ENCODE measurements at places on chromosomes 2 and 18.

DNA sequence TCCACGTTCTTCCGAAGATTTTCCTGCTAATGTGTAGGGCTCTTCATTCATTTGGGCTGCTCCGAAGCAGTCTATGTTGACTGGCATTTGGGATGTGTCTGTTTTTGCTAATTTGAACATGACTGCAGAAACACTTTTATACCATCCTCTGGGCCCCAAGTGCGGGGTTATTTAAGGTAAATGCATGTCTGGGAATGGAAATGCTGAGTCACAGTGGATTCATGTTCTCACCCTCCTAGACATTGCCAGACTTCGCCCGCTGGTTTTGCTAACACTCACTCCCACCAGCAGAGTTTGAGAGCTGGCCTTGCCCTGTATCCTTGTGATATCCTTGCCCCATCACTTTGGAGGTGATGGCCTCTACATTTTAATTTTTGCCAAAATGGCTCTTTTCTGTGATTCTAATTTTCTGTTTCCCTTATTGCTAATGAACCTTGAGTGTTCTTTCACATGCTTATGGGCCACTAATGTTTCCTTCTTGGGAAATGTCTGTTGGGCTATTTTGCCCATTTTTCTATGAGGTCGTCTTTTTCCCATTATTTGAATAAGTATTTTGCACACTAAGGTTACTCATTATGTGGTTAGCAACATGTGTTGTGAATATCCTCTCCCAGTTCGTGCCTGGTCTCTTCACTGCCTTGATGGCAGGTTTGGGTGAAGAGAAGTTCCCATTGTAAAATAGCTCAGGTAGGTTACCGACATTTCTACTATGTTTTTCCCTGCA, 204.1 kb downstream of the GLI2 start:
- no peak for DNase-seq
- no peak overlapping the region for H3K27ac ChIP-seq
- H3K36me3 ChIP-seq = no peaks in the 10 kb centered on the region

DNA sequence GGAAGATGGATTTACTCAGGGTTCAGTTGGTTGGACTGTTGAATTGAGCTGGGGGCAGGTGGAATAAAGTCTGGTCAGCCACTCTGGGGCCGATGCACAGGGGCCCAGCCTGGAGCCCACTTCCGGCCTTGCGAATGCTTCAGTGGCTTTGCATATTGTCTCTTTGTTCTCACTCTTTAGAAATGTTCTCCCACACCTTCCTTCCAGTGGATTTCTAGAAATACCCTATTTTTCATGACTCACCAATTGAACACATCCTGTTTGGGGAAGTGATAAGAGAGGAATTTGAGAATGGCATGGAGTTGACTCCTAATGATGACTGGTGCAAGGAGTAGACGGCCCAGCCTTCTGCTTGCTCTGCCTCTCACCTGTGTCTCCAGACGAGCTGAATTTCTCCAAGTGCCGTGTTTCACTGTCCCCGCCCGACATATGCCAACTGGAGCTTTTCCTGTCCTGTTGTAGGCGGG, 28.1 kb downstream of the ASAP2 start:
- H3K4me1 ChIP-seq = peaks cover 78% of the 10 kb centered on the region
- H3K27me3 ChIP-seq = no peaks in the 10 kb centered on the region
- no peak overlapping the region for H3K4me3 ChIP-seq

DNA sequence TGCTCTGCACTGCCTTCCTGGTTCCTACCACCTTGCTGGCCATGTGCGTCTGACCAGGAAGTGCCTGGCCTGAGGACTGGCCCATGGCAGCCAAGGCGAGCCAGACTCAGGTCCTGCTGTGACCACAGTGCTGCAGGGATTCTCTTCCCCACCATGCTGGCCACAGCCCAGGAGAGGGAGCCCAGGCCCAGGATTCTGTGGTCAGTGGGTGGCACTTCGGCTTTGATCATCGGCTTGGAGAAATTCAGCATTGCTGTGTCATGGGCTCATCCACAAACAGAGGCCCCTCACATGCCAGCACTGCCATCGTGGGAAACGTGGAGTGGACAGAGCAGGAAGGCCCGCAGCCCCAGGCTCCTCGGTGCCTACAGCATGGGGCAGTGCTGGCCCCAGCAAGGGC, 211.6 kb downstream of the SEPTIN10 start:
- no peak overlapping the region for H3K4me3 ChIP-seq
- DNase-seq = no peak
- H3K27ac ChIP-seq = no peak overlapping the region
- no peaks in the 10 kb centered on the region for H3K27me3 ChIP-seq
- no peaks in the 10 kb centered on the region for H3K4me1 ChIP-seq

- H3K27me3 ChIP-seq = no peaks in the 10 kb centered on the region
- peak overlapping the region; percentile 98 for H3K27ac ChIP-seq
- peaks cover 33% of the 10 kb centered on the region for H3K4me1 ChIP-seq
- H3K4me3 ChIP-seq = peak overlapping the region; percentile 74
Measured at GRCh38 chr2:218395456-218395825, 4.2 kb upstream of the CTDSP1 start.

DNA sequence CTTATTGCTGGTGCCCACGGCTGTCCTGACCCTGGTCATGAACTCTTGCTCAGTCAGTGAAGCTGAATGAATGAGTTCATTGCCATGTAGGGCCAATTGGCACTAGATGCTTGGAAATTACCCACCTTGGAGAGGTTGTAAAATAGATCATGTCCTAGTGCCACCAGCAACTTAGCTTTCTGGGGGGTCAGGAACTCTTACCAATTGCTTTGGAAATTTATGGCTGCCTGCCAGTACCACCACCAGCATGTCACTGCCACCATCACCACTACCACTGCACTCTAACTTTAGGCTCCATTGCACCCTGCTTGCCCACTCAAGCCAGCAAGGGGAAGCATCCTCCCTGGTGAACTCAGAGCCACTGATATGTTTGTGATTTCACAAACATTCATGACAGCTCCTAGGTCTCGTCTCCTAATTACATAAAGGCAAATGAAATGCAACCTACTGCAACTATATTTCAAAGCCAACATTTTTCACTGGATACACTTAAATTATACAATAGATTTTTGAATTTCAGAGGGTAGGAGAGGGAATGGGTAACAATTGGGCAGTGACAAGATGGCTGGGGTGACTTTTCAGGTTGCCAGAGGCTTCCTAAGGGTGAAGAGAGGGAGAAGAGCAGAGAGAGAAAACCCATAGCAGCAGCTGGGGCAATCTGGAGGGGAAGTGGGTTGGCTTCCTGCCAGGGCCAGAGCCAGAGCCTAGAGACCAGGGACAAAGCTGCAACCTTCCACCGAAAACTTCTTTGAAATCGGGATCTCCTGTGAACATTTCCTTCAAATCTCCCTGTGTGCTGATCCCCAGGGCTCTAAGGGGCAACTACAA, 3.5 kb upstream of the EMILIN1 start:
- no peak overlapping the region for H3K4me3 ChIP-seq
- no peaks in the 10 kb centered on the region for H3K27me3 ChIP-seq
- no peaks in the 10 kb centered on the region for H3K36me3 ChIP-seq
- H3K27ac ChIP-seq = peak overlapping the region; percentile 92
- peak; percentile 74 for DNase-seq

DNA sequence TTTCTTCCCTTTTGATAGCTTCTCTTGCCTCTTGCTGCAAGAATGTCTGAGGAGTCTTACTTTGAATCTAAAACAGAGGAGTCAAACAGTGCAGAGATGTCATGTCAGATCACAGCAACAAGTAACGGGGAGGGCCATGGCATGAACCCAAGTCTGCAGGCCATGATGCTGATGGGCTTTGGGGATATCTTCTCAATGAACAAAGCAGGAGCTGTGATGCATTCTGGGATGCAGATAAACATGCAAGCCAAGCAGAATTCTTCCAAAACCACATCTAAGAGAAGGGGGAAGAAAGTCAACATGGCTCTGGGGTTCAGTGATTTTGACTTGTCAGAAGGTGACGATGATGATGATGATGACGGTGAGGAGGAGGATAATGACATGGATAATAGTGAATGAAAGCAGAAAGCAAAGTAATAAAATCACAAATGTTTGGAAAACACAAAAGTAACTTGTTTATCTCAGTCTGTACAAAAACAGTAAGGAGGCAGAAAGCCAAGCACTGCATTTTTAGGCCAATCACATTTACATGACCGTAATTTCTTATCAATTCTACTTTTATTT, 133.5 kb upstream of the CDCA7 start:
- H3K27me3 ChIP-seq = no peaks in the 10 kb centered on the region
- H3K27ac ChIP-seq = no peak overlapping the region
- H3K4me3 ChIP-seq = no peak overlapping the region
- no peaks in the 10 kb centered on the region for H3K36me3 ChIP-seq

GRCh38 chr2:188159484-188159883, 132.2 kb upstream of the GULP1 start:
- no peak overlapping the region for H3K4me3 ChIP-seq
- H3K4me1 ChIP-seq = no peaks in the 10 kb centered on the region
- no peaks in the 10 kb centered on the region for H3K36me3 ChIP-seq

DNA sequence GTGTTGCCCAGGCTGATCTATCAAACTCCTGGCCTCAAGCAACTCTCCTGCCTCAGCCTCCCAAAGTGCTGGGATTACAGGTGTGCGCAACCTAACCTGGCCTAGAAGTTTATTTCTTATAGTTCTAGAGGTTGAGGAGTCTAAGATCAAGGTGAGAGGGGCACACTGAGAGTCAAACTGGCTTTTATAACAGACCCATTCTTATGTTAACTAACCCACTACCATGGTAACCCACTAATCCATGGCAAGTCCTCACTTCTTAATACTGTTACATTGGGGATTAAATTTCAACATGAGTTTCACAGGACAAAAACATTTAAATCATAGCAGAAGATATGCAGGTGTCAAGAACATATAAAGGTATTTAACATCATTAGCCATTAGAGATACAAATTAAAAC, 50.6 kb downstream of the MDH1 start:
- H3K4me1 ChIP-seq = no peaks in the 10 kb centered on the region
- no peak overlapping the region for H3K4me3 ChIP-seq
- no peaks in the 10 kb centered on the region for H3K27me3 ChIP-seq

DNA sequence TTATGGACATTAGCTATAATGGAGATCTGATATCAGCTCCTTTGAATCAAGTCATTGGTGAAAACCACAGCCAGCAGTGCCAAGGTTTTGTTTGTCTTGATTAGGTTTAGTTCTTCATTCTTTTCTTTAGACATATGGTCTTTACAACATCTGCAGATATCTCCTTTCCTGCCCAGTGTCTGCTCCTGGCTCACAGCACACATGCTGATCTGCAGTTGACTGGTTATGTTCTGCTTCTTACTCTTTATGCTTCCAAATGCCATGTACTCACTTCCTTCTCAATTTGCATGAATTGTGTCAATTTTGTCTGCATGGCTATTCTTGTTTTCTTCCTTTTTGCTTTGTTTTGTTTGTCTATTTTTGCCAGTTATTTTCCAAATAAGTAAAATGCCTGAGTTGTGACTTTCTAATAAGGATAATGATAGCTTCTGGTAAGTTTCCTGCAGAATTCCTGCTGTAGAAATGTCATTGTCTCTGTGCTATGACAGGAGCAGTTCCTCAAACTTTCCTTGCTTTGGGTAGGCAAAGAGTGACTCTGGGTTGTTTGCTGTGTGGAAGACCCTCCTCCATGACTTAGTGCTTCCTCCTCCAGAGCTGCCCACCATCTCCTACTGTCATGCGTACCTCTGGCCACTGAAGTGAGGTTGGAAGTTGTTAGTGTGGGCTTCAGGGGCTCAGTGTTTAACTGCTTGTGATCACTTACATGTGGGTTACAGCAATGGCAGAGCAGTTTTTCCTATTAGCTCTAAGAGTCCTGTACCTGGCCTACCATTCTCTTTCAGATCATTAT, 8.2 kb downstream of the ARHGAP25 start:
- no peak overlapping the region for H3K4me3 ChIP-seq
- H3K27ac ChIP-seq = peak overlapping the region; percentile 57
- no peaks in the 10 kb centered on the region for H3K36me3 ChIP-seq

GRCh38 chr2:127047054-127047453, 59.9 kb downstream of the BIN1 start:
- no peak overlapping the region for H3K4me3 ChIP-seq
- no peaks in the 10 kb centered on the region for H3K27me3 ChIP-seq
- H3K4me1 ChIP-seq = no peaks in the 10 kb centered on the region
- H3K27ac ChIP-seq = no peak overlapping the region
- peaks cover 6% of the 10 kb centered on the region for H3K36me3 ChIP-seq

DNA sequence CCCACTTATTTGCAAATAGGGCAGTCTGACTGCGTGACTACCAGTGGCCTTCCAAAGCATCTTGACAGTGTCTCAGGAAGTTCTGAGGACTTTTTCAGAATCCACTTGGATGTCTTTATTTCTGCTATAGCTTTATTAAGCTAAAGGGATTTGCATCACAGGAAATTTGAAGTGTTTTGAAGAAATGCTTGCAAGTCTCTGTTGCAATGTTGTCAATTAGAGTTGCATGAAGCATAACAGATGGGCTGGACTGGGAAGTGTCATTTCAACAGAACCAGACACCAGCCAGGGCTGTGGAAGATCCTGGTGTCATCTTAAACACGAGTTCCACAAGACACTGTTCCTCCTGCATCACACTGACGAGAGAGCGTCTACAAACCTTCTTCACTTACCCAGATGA, 224.5 kb downstream of the EN1 start:
- DNase-seq = no peak
- H3K27ac ChIP-seq = no peak overlapping the region
- H3K4me3 ChIP-seq = no peak overlapping the region
- no peaks in the 10 kb centered on the region for H3K4me1 ChIP-seq

DNA sequence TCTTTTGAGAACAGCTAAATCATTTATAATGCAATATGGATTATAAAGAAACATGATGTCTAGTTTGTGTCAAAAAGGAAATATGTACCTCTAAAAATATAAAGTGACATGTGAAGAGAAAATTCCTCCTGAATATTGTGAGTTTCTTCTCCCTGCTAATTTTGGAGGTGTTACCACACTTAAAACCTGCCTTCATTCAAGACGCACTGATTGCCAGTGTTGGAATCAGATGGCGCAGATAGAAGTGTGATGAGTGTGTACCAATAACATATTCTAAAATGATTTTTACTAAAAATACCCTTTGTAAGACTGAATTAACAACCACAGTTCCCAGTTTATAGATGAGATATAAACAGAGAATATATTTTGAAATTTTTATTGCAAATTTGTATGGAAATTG, 681.8 kb upstream of the LRATD1 start:
- no peaks in the 10 kb centered on the region for H3K27me3 ChIP-seq
- H3K27ac ChIP-seq = no peak overlapping the region
- DNase-seq = no peak

DNA sequence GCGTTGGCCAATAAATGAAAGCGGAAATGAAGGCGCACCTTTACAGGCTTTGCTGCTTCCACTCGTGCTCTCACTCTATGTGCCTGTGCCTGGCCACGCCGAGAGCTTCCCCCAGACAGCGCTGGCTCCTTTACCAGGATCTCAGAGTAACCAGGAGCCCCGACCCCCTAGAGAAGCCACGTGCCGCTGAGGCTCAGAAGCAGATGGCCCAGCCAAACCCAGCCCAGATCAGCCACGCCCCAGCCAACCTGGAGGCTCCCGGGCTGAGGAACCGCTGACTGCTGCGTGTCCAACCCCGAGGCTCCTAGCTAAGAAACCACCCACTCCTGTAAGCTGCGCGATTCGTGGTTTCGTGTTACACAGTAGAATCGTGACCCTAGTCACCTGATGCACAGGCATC, 199.3 kb downstream of the NCK2 start:
- no peak for DNase-seq
- no peaks in the 10 kb centered on the region for H3K36me3 ChIP-seq
- no peaks in the 10 kb centered on the region for H3K27me3 ChIP-seq
- H3K27ac ChIP-seq = no peak overlapping the region
- no peaks in the 10 kb centered on the region for H3K4me1 ChIP-seq
- no peak overlapping the region for H3K4me3 ChIP-seq

GRCh38 chr18:76208678-76209306, 286.2 kb downstream of the ZNF516 start:
- H3K27me3 ChIP-seq = no peaks in the 10 kb centered on the region
- H3K4me3 ChIP-seq = peak overlapping the region; percentile 13
- no peaks in the 10 kb centered on the region for H3K36me3 ChIP-seq
- DNase-seq = peak; percentile 32
- no peak overlapping the region for H3K27ac ChIP-seq
- no peaks in the 10 kb centered on the region for H3K4me1 ChIP-seq

Measured in stomach (tissue), 19 donors.